Inflammatory macrophage treated with lipopolysaccharide for 4 hours (primary cell): ENCODE measurements at places on chromosomes 16 and 17.

DNA sequence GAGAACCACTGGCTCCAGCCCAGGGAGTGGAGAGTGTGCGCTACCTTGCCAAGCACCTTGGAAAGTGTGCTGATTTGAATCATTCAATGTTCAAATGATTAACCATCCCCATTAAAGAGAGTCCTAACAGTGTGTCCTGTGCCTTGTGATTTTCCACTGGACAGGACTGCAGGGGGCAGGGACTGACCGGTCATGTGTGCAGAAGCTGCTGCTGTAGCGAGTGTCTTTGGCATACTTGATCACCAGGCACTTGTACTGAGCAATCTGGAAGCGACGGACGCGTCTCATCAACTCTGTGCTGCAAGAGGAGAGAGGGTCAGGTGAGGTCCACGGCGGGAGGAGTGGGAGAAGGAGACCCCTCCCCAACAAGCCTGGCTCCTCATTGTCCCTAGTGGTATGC is 2.0 kb downstream of the TK1 start:
- no peak for DNase-seq

DNA sequence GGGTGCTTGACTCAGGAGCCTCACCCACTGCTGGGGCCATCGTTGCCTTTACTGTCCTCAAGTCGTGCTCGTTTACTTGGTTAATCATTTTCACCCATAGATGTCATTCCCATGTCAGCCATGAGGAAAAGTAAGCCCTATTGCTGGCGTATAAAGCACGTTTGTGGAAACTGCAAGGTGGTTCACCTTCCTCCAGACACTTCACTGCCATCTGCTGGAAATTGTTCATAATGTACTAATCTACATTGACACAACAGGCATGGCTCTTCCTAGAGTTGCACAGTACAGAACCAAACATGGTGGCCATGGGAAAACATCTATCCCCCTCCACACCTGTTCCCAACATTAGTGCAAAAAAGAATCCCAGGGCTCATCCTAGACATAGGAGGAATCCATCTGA is 116.6 kb downstream of the ZNF18 start:
- DNase-seq, result no peak

GRCh38 chr16:85612801-85613603 is at the start of gene GSE1:
Gene GSE1, plus strand, starts transcription at chr16:85613322. Its CDS starts 70 bp downstream, at chr16:85613392.
- peak; percentile 68 for DNase-seq

DNA sequence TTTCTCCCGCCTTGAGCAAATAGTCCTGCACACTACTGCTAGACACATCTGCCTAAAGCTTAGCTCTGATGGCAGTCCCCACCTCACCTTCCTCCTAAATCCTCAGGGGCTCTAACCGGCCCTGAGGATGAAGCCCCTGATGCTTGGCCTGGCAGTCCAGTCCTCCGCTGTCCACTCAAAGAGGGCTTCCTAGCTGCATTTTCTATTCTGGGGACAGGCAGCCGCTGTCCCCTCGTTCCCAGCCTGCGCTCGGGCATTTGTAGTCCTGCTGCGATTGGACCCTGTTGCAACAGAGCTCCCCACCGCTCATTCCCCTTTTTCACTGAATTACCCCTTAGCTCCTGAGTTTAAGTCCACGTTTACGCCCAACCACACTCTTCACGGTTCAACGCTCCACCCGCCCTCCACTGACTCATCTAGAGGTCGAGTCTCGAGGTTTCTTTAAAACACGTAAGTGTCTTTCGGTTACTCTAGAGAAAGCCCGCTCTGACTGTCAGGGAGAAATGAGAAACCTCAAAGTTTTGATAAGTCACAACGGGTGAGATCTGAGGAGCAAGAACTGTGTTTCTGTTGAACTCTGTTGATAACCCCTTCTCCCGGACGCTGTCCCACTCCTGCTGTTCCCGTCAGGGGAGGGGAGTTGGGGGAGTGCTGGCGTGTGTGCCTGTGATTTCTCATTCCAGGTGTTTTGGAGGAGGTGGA is 4.5 kb downstream of the CCR7 start:
- peak; percentile 85 for DNase-seq

DNA sequence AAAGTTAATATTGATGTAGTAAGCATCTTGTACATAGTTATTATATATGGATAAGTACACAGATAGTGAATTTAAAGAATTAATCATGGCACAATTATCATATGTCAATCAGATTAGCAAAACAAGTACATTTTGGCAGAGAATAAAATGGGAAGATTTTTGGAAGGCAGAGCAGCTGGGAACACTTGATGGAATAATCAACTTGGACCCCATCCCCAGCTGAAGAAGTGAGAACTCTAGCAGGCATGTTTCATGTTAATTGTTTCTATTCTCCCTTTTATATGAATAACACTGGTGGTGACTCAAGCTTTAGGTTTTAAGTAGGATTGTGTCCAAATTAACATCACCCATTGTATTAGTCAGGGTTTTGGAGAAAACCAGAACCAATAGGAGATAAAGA is 198.7 kb downstream of the KCNJ2 start:
- no peak for DNase-seq

DNA sequence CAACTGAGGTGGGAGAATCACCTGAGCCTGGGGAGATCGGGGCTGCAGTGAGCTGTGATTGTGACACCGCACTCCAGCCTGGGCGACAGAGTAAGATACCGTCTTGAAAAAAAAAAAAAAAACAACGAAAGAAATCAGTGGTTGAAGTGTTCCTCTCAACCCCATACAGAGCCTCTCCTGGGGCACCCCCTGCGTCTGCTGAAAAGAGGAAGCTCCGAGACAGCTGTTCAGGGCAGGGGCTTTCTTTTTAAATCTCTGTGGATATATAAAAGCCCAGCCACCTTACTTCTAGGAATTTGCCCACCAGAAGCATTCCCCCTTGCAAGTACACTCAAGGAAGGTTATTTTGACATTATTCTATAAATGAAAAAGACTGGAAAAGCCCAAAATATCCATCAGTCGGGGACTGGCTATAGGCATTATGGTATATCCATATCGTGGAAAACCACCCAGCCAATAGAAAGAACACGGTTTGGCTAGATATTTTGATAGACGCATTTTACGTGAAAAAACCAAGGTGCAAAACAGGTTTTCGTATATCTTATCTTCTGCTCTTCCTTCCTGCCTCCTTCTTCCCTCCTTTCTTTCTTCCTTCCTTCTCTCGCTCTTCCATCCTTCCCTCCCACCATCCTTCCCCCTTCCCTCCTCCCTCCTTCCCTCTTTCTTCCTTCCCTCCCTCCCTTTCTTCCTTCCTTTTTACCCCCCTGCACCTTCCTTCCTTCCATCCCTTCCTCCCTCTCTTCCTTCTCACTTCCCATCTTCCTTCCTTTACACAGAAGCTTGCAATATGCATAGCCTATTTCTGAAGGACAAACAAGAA is 9.2 kb upstream of the CCL22 start:
- DNase-seq, result peak; percentile 82

DNA sequence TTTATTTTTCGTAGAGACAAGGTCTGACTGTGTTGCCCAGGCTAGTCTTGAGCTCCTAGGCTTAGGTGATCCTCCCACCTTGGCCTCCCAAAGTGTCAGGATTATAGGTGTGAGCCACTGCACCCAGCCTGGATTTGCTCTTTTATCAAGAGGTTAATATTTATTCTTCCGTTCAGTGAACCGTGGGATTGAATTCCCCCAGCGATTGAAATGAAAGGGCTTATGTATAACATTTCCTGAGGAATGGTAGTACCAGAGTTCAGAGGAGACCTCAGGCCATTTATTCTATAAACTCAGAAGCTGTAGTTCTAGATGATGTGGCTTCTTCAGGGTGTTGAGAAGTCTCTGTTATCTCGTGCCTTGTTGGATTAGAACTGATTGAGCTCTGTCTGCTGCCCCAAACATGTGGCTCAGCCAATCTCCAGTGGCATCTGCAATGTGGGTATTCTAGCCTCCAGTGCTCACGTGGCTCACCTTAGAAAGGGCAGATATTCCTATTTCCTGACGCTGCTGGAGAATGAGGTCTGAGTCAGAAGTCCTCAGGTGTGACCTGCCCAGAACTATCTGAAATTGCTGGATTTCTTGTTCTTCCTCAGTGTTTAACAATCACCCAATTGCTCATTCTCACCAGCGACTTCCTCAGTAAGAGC is 22.5 kb downstream of the HMOX2 start:
- no peak for DNase-seq

- no peak for DNase-seq
These were observed 2.0 kb upstream of the GSE1 start for GRCh38 chr16:85611194-85611443.

DNA sequence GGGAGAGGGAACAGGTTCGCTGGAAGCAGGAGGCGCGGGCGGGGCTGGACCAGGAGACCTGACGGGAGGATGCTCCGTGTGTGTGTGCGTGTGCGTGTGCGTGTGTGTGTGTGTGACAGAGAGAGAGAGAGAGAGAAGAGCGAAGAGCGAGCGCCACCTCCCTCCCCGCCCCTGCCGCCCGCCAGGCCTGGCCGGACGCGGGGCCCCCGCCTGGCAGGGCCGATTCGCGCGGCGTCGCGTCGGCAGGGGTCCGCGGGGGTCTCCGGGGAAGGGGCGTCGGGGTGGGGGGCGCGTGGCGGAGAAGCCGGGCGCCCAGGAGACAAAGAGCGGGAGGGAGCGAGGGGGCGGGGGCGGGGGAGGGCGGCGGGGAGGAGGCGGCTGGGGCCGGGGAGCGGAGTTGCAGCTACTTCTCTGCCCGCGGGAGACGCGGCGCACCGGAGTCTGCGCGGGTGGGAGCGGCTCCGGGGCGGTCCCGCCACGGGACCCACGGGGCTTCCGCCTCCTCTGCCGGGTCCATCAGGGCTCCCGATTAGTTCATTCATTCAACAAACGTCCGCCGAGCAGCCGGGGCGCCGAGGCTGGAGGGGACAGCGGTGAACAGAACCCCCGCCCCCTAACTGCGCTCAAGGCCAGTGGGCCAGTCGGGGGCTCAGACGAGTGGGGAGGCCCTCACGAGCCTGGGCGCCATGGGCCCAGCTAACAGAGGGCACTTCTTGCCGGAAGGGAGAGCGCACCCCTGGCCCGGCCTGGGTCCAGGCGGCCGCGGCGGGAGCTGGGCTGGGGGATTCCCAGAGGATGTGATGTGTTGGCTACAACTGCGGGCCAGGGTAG is at the start of gene SAMD14:
Gene SAMD14 (minus strand): TSS at position 433 of the 831 bp plus-strand sequence. CDS start 5,201 bp downstream, outside the sequence.
- peak; percentile 40 for DNase-seq

GRCh38 chr17:75652934-75653549 is 13.9 kb downstream of the RECQL5 start:
- DNase-seq, result peak; percentile 25

DNA sequence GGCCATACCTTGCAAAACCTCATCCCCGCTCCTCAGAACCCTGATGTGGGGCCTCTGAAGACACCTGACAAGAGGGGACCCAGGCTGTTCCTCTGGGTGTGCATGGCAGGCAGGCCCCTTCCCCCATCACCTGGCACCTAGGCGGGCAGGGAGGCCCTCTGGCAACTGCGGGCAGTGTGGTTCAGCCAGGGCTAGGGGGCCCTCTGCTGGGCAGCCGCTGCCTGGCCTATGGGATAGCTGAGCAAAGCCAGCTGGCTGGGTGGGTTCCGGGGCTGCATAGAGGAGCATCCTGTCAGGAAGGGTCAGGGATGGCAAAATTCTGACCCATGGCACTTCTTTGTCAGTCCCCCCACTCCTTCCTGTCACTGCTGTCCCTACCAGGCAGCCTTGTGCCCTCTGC is 228.7 kb upstream of the ASIC2 start:
- no peak for DNase-seq
